ENCODE measurements at places on chromosomes 3 and 15.

GRCh38 chr15:78212008-78212407 lies 22.4 kb downstream of the ACSBG1 start:
- peak overlapping the region; percentile 24 for H3K27ac ChIP-seq
- DNase-seq: no peak

DNA sequence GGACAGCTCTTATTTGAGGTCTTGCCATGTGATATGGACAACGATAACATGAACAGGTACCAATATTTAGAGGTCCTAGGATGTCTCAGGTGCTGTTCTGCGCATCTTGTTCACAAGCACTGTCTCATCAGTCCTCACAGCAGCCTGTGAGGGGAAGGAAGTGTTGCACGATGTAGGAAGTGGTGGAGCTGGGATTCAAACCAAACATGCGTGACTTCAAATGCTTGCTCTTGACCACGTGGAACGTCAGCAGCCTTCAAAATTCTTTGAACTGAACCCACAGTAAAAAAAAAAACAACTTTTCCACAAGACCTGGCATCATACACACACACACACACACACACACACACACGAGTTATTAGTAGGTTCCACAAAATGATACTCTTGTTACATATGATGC lies 153.4 kb upstream of the SMAD3 start:
- no peak for DNase-seq
- no peak overlapping the region for H3K27ac ChIP-seq
- peaks cover 46% of the 10 kb centered on the region for H3K27me3 ChIP-seq
- H3K36me3 ChIP-seq: no peaks in the 10 kb centered on the region
- H3K4me1 ChIP-seq: peaks cover 13% of the 10 kb centered on the region

DNA sequence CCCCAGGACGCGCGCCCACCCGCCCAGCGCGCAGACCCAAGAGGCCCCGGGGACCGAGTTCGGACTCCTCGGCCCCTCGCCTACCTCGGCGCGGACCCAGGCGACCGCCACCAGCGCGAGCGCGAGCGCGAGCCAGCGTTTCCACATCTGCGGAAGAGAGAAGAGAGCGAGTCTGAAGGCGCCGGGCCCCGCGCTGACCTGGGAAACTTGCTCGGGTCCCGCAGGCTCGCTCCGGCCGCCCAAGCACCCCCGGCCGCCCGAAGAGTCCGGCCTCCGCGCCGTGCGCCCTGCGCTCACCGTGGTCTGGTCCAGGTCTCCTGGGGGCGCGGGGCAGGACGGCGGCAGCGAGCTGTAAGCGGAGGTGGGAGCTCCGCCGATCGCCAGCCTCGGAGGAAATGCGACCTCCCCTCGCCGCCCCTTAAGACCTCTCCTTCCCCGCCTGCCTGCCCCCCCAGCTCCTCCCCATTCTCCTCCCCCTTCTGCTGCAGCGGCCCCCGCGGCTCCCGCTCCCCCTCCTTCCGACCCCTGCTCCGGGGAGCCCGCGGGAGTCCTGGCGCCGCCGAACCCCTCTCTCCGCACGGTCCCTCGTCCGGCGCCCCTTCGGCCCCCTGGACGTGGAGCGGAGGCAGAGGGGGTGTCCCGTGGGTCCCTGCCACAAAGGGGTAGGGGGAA lies at the start of gene FSTL1:
FSTL1 (minus strand) TSS at position 393 of the 672 bp plus-strand sequence; CDS start at position 147, 246 bp downstream.
- peaks cover 63% of the 10 kb centered on the region for H3K27me3 ChIP-seq
- H3K4me1 ChIP-seq: peaks cover 9% of the 10 kb centered on the region
- DNase-seq: no peak
- H3K36me3 ChIP-seq: peaks cover 13% of the 10 kb centered on the region

DNA sequence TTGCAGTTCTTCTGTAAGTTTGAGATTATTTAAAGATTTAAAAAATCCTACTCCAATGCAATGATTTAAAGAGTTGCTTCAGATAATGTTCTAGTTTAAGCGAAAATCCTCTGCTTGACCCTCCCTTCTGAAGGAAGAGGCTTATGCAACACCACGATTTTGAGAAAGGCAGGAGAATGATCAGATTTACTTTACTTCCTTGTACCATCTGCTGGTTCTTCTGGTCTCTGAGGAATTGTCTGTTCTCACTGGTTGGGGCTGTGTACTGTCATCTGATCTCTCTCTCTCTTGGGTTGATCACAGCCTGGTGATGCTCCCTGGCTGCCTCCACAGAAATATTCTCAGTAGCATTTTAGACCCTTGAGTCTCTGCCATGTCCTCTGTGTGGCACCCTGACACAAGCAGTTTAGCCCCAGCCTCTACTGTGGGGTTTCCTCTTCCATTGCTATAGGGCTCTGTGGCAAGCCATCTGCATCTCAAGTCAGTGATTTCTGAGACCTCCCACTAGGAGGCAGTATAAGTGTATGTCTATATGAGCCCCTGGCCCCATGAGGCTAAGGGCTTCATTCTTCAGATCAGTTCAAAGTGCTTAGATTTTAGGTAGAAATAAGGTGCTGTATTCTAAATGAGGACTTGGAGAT lies 50.8 kb upstream of the PLAAT1 start:
- H3K4me1 ChIP-seq: no peaks in the 10 kb centered on the region
- peaks cover 20% of the 10 kb centered on the region for H3K27me3 ChIP-seq
- DNase-seq: no peak
- H3K36me3 ChIP-seq: no peaks in the 10 kb centered on the region
- H3K27ac ChIP-seq: no peak overlapping the region

DNA sequence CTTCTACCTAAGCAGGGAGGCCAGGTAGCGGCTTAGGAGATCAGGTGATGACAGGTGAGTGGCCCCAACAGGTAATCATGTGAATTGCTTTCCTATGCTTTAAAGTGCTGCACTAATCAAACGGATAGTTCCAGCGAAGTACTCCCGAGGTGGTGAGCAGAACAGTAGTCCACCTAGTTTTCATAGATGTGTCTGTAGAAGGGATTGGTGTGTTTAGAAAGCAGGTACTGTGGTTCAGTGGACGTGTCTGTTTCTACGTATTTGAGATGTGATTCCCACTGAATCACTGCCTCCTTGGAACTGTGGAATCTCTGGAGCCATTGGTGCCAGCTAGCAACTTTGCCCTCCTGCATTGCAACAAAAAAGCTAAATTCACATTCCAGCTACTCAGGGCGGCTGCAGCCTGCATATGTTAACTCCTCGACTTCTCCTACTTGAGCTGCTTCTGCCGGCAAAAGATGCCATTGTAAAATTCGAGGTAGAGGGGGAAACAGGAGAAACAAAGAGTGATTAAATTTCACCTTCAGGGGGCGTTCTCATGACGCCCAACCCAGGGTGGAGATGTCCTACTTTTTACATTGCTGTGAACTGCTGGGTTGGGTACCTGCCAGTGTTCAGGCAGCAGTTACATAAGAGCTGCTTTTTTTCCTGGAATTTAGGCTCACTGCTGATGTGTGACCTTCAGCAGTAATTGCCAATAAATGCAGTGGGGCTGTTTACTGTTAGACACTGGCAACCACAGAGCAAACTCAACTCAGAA lies 227.3 kb downstream of the ITPR1 start:
- peak overlapping the region; percentile 81 for H3K27ac ChIP-seq
- H3K36me3 ChIP-seq: peaks cover 10% of the 10 kb centered on the region
- H3K4me1 ChIP-seq: peaks cover 20% of the 10 kb centered on the region
- H3K27me3 ChIP-seq: no peaks in the 10 kb centered on the region
- H3K4me3 ChIP-seq: no peak overlapping the region
- peak; percentile 16 for DNase-seq

DNA sequence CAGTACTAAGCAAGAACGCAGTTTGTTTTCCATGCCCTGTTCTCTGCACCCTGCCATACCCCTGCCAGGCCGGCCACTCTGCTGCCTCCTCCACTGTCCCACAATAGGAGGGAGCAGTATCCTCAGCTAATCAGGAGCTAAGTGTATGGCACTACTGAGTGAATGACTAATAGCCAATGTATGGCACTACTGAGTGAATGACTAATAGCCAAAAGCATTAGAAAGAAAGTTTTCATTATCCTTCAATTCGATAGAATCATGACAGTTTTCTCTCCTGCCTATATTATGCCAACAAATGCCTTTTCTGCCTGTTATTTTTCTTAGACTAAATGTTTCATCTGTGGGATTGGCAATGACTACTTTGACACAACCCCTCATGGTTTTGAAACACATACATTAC lies 107.5 kb upstream of the CHRM5 start:
- no peaks in the 10 kb centered on the region for H3K27me3 ChIP-seq
- H3K4me3 ChIP-seq: no peak overlapping the region
- H3K4me1 ChIP-seq: peaks cover 3% of the 10 kb centered on the region
- no peak overlapping the region for H3K27ac ChIP-seq
- no peak for DNase-seq
- peaks cover 3% of the 10 kb centered on the region for H3K36me3 ChIP-seq
